ENCODE measurements at places on chromosomes 6 and 20.

GRCh38 chr20:59101961-59102360, 59.4 kb upstream of the PRELID3B start:
- DNase-seq: no peak

- DNase-seq: no peak
These were observed 628.1 kb upstream of the CITED2 start for GRCh38 chr6:140002396-140003022.

GRCh38 chr20:47392015-47392720, 35.7 kb upstream of the ZMYND8 start:
- no peak for DNase-seq

DNA sequence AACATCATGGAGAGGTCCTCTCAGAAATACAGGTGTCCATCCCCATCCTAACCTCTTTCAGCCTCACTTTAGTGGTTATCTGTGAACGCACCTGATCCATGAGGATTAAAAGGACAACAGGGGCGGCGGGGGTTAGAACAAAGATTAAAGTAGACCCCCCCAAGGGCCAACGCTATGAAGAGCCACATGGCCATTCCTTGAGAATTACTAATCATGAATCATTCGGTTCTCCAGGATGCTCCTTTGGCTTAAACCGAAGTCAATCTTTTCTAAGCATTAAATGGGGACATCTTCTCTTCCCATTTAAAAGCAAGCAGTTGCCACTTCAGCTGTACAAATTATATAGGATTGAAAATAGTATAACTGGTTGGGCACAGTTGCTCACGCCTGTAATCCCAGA, 212.4 kb downstream of the GMPR start:
- DNase-seq: no peak

DNA sequence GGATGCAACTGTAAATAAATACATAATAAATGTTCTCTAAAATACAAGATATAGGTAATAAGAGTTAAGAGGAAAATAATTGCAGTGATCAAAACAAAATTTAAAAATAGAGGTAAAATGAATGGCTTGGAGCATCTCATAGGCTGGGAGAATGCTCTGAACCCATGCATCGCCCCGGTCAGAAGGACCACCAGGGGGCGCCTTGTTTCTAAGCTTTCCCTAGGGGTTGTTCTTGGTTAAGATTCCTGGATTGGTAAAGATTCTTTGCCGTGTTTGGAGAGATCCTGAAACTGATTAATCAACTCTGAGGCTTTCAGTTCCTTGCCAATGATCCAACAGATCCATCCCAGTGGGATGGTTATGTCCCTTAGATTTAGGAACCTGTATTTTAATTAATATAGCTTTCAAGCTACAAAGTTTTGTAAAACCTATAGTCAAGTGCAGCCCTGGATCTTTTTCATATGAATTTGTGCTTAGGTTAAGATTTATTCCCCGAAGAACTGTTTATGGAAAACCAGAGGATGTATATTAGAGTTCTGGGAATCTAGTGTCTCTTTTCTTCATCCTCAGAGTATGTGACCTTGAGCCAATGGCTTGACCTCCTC, 45.3 kb upstream of the PRELID3B start:
- DNase-seq: peak; percentile 82

DNA sequence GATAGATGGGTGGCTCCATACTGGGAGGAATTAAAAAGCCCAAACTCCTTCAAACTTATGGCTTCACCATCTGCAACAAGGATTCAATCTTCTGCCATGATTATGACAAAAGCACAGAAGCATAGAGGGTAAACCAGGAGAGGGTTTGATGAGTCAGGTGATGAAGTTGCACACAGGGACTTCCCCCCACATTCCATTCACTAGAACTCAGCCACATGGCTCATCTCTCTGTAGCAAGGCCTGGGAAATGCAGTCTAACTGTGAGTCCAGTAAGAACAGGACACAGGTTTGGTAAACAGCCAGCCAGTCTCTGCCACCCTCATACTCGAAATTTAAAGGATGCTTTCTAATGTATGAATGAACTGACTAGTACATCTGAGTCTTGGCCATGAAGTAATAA, 142.9 kb downstream of the HIVEP2 start:
- no peak for DNase-seq

GRCh38 chr6:158815379-158815724, 3.8 kb downstream of the EZR start:
- DNase-seq: no peak

DNA sequence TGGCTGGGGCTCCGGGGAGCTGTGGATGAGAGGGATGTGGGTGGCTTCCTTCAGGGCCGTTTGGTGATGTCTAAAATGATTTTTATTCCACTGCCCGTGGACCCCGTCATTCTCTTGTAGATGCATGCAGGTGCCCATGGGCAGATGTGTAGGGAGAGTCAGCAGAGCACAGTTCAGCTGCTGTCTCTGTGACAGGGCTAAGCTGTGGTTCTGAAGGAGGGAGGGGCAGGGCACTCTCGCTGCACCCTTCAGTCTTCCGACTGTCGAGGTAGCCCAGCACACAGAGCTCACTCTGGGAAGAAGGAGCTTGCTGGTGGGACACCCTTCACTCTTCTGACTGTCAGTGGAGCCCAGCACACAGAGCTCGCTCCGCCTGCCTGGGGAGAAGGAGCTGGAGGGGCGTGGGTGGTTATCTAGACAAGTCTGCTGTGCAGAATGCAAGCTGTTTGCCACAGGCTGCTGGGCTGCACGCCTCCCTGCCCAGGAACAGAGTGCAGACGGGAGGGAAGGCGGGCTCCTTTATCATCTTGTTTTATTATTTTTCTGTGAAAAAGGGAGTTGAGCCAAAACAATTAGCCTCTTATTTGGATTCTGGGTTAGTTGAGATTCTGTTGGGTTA, 28.4 kb upstream of the ADRM1 start:
- peak; percentile 26 for DNase-seq

- no peak for DNase-seq
These were observed 34.2 kb downstream of the FAM184A start for GRCh38 chr6:119044255-119044654.

DNA sequence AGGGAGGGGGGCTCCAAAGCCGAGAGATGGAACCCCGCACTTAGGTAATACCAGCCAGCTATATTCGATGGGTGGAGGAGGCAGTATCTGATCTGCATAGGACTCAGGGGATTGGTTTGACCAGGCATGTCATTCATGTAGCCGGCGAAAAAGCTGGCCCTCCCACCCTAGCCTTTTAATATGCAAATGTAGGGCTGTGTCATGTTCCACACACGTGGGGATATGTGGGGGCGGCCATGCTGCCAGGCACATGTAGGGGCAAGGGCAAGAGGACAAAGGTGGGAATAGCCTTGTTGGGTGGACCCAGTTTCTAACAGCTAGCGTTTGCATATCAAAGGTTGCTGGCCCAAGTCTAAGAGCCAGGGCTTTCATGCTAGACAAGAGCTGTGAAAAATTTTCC, 39.1 kb upstream of the DDR1 start:
- no peak for DNase-seq

GRCh38 chr6:16776394-16777017, 15.2 kb upstream of the ATXN1 start:
- no peak for DNase-seq

- DNase-seq: no peak
These were observed 8.3 kb downstream of the NT5E start for GRCh38 chr6:85458184-85458583.

GRCh38 chr6:169343886-169344749, 90.5 kb upstream of the THBS2 start:
- DNase-seq: no peak

- DNase-seq: no peak
These were observed 38.6 kb upstream of the GGTLC1 start for GRCh38 chr20:24027229-24027628.

DNA sequence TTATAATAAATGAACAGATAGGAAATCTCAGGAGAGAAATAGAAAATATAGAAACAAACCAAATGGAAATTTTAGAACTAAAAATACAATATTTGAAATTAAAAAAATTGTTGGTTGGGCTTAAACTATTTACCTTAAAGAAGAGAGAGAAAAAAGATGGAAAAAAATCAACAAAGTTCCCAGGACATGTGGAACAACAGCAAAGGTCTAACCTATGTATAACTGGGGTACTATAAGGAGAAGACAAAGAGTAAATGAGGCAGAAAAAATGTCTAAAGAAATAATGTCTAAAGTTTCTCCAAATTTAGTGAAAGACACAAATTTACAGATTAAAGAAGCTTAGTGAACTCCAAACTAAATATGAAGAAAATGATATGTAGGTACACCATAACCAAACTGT, 41.1 kb upstream of the ZBTB24 start:
- no peak for DNase-seq

- DNase-seq: no peak
These were observed 32.8 kb downstream of the TBC1D7 start for GRCh38 chr6:13295576-13295975.

DNA sequence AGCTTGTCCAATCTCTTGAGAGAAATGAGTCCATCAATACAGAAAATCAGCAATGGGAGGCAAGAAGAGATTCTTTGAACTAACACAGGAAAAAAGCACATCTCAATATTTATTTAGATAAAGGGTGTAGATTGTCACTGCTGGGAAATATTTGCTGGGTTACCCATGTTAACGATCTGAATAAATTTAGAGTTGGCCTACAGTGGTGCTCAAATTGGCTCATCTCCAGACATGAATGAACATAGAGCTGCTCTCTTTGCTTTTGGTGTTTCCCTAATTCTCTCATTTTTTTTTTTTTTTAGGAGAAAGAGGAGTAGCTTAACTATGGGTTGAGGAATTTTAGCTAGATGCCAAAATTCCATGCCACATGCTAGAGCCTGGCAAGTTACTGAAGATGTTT, 471.2 kb downstream of the PKHD1 start:
- DNase-seq: no peak

DNA sequence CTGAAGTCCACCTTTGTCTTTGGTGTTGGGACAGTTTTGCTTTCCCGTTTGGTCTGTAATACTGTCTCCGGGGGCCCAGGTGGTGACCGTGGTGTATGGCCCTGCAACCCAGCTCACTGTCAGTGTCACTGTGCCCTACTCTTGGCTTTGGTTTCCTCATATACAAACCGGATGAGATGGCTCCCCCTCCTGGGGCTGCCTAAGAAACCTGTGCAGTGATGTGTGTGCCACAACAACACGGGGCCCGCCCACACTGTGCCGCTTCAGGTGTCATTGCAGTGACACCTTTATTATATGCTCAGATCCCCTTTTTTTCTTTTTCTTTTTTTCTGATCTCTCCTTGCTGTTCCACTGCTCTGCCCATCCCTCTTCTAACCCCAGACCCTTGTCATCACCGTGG, 73.9 kb downstream of the RAMACL start:
- no peak for DNase-seq

DNA sequence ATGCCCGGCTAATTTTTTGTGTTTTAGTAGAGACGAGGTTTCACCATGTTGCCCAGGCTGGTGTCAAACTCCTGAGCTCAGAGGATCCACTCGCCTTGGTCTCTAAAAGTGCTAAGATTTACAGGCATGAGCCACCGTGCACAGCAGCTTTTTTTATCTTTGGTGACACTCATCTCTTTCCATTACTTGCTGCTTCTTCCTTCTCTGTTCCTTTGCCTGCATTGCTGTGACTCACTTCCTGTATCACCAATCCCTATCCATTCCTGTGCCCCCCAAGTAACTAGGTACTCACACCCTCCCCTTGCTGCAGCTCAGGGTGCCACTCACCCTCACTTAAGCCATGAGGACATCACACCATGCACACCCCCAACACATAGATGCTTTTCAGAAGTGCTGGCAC, 24.6 kb downstream of the KHDC1L start:
- no peak for DNase-seq

GRCh38 chr6:120278689-120279396, 929.3 kb upstream of the MAN1A1 start:
- DNase-seq: no peak

GRCh38 chr6:155188707-155189496, 74.9 kb upstream of the CLDN20 start:
- no peak for DNase-seq

DNA sequence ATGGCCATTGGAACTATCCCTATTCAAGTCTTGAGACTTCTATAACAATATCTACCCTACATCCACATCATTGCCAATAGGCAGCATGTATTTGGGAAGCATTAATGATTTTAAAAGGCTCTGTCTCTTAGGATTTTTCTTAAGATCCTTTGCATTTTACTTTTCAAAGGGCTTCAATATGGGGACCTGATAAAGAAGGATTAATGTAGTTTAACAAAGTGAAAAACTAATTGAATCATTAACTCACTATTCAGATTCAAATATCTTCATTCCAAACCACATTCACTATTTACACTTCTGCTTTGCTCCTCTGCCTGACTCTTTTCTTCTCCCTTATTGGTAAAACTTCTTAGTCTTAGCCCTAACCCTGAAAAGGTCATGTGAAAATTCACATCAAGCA, 333.0 kb downstream of the EPHA7 start:
- DNase-seq: no peak

DNA sequence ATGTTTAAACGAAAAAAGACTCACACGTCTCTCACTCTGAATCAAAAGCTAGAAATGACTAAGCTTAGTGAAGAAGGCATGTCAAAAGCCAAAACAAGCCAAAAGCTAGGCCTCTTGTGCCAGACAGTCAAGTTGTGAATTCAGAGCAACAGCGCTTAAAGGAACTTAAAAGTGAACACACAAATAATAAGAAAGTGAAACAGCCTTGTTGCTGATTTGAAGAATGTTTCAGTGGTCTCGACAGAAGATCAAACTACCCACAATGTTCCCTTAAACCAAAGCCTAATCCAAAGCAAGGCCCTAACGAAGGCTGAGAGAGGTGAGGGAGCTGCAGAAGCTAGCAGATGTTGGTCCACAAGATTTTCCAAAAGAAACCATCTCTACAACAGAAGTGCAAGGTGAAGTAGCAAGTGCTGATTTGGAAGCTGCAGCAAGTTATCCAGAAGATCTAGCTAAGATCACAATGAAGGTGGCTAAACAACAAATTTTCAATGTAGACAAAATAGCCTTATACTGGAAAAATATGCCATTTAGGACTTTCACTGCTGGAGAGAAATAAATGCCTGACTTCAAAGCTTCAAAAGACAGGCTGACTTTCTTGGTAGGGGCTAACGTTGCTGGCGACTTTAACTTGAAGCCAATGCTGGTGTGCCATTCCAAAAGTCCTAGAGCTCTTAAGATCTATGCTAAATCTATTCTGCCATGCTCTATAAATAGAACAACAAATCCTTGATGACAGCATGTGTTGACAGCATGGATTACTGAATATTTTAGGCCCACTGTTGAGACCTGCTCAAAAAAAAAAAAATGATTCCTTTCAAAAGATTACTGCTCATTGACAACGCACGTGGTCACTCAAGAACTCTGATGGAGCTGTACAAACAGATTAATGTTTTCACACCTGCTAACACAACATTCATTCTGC, 40.3 kb downstream of the SEC63 start:
- no peak for DNase-seq

GRCh38 chr6:160971171-160971570, 20.4 kb upstream of the MAP3K4 start:
- DNase-seq: no peak

DNA sequence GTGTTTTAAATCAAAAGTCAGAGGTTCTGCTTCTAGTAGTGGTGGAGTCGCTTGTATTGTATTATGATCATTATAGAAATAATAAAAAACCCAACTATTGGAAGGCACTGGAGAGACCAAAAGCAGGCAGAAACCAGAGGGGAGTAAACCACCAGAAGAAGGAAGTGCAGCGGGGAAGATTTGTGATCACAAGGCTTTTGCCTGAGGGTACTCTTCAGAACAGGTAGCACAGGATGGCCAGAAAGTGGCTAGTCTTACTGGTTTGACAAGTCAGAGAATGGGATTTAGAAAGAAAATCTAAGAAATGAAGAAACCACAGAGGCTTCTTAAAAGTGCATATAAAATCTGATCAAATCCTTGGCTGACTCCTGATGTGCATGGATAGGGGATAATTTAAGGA, 24.0 kb downstream of the MAPK13 start:
- no peak for DNase-seq

All from NCI-H1694 treated with DMSO at 0.1 percent for 48 hours (cell line).